ENCODE measurements at places on chromosomes 7 and 10.

- DNase-seq, result peak; percentile 91
Measured at GRCh38 chr10:72243822-72244437, 27.9 kb upstream of the ASCC1 start.

DNA sequence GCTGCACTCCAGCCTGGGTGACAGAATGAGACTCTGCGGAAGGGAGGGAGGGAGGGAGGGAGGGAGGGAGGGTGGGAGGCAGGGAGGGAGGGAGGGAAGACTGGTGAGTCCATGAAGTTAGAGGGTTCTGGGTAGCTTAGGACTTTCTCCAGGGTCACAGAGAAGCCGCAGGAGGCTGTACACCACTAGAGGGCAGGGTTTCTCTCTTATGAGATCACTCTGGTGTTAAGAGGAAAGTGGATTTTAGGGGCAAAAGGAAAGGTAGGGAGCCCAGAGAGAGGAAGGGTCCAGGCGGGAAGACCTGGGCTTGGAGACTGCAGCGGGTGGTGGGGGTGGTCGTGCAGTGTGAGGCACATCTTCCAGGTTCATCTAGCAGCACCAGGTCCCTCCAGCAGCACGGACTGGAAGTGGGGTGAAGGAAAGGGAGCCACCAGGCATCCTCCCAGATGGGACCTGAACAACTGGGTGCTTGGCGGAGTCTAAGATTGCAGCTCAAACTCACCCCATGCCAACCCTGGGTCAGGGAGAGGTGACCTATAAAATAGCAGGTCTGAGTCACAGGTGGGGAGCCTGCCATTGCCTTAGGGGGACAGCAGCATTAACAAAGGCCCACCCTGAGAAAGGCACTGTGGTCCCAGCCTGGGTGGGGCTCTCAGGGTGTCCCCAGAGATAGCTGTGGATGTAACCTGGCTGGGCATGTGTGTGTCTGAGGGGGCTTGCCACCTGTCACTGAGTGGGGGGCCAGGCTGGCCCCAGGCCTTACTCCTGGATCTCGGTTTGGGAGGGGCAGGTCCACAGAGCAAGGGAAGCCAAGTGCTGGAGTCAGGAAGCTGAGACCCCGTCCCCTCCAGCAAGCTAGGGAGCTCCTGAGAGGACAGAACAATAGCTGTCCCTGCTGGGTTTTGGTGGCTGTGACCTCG, 48.5 kb upstream of the SLC29A3 start:
- DNase-seq, result peak; percentile 79

- DNase-seq, result no peak
Measured at GRCh38 chr7:155795401-155795800, 16.9 kb downstream of the SHH start.

DNA sequence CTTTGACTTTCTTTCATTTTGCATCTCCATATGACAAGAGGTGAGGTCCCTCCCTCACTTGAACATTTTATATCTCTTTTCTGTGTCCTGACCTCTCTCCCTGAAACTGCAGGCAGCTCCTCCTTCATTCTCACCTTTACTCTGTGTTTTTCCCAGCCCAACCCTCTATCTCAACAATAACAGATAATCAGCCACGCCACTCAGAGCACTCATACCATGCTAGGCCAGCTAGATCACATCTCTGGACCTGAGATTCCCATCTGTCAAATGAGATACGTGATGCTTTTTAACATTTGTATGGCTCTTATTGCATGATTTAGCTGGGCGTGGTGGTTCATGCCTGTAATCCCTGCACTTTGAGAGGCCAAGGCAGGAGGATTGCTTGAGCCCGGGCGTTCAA, 63.1 kb upstream of the PDCD4 start:
- DNase-seq, result no peak

Data from HFF-Myc (cell line).